ENCODE measurements at places on chromosomes 3 and 15.

DNA sequence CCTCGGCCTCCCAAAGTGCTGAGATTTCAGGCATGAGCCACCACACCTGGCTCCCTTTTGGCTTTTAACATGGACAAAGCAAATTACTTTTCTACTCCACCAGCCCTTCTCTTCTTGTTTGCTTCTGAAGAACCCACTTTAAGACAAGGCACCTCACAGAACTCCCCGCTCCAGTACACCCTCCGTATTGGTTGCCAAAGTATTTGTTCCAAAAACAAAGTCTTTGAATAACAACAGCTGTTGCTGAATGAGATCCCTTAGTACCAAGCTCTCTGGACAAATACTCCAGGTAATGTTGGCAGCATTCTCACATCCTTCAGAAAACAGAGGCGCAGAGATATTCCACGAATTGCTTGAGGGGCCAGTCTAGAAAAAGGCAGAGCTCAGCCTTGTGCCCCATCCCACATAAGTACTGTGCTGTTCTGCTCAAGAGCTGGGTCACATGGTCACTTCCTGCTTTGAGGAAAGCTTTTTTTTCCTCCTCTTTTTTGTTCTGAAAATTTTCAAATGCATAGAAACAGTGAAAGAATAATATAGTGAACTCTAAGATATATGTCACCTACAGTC lies 7.3 kb upstream of the CHCHD6 start:
- no peak for DNase-seq

DNA sequence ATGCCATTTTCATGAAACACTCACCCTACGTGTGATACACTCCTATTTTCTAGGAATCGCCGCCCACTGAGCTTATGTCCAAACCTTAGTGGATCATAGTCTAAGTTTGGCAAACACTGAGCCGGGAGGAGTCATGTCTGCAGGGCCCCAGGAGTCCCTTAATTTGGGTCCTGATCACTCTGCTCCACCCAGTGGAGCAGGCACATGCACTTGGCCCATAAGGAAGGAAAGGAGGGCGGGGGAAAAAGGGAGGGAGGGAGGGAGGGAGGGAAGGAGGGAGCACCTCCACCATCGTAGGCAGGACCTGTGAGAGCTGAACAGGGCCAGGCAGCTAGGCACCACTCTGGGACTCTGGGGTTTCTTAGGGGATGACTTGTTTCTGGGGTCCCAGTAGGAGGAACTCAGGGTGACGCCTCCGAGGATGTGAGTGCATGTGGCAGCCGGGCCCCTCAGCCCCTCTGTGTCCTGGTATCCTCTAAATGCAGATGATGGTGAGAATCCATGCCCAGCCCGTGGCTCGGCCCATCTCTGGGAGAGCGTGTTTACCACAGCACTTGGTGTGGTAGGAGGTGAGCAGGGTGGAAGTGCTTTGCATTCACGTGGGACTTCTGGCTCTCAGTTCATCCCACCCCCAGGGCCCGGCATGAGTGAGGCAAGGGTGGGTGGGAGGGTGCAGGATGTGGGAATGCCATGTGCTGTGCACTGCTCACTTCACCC lies 109.4 kb downstream of the KLF13 start:
- peak; percentile 75 for DNase-seq

GRCh38 chr3:45826908-45827307 lies 15.0 kb downstream of the LZTFL1 start:
- DNase-seq: no peak

DNA sequence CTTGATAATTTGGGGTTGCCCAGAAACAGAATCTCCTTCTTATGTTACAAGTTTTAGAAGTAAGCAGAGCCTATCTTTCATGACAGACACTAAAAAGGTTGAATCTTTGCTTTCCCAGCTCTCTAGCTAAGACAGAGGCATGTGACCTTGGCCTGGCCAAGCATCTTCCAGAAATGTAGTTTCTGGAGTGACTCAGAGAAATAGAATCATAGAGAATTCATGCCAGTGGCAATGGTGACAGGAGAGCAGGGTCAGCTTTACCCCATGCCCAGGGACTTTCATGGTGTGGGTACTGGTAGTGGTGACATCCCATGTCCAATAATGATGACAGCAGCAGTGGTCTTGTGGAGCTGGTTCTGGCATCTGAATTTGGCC lies 4.0 kb upstream of the PARP6 start:
- DNase-seq: no peak

DNA sequence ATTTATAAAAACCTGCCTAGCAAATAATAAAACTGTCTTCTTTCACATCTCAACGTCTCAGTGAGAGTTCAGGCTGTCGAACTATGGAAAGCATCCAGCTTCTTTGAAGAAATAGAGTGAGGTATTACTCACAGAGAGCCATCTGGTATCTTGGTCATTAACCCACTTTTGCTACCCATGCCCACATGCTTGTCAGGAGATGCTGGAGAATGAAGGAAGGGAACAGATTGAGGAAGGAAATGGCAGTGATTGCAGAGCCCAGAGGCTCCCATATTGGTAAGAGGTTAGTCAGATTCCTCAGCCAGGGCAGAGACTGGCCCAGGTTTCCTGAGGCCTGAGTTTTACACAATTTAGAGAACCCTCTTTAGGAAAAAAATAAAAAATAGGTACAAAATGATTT lies 119.1 kb downstream of the B3GALNT1 start:
- DNase-seq: no peak

- no peak for DNase-seq
These were observed 34.4 kb downstream of the POC1A start for GRCh38 chr3:52119826-52120225.

- DNase-seq: no peak
These were observed 748 bp upstream of the AVEN start for GRCh38 chr15:34039790-34040113.

- no peak for DNase-seq
These were observed 17.7 kb downstream of the RPL22L1 start for GRCh38 chr3:170852324-170852723.

- no peak for DNase-seq
These were observed 294.8 kb downstream of the PLCL2 start for GRCh38 chr3:17179381-17180205.

DNA sequence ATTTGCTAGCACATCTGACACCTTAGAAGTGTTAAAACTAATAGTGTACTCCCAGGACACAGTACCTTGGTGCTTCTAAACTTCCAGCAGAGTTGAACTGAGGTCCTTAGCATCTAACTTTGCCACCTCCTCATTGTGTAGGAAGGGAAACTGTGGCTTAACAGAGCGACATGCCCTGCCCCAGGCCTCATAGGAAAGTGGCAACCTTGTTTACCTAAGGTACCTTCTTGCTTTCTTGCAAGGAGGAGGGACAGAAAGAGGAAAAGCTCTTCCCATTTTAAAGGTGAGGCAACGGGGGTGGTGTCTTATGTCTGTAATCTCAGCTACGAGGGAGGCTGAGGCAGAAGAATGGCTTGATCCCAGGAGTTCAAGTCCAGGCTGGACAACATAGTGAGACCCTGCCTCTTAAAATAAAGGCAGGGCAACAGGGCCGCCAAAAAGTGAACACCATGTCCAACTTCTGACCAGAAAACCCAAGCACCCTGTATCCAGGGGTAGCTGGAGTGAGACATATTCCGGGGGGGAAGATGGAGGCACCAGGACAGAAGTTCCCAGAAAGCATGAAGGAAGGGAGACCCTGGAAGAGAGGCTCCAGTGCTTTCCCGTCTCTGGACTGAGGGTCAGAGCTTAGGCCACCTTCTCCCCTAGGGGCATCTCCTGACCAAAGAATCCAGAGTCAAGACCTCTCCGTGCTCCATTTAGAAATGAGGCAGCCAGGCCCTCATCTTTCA lies 540 bp upstream of the KLHL40 start:
- DNase-seq: no peak

GRCh38 chr3:46163556-46164041 lies 44.5 kb downstream of the CCR1 start:
- DNase-seq: no peak

- DNase-seq: no peak
These were observed 18.0 kb upstream of the RAB7A start for GRCh38 chr3:128707928-128708494.

GRCh38 chr15:72796515-72797337 lies 13.2 kb upstream of the ADPGK start:
- DNase-seq: peak; percentile 58

DNA sequence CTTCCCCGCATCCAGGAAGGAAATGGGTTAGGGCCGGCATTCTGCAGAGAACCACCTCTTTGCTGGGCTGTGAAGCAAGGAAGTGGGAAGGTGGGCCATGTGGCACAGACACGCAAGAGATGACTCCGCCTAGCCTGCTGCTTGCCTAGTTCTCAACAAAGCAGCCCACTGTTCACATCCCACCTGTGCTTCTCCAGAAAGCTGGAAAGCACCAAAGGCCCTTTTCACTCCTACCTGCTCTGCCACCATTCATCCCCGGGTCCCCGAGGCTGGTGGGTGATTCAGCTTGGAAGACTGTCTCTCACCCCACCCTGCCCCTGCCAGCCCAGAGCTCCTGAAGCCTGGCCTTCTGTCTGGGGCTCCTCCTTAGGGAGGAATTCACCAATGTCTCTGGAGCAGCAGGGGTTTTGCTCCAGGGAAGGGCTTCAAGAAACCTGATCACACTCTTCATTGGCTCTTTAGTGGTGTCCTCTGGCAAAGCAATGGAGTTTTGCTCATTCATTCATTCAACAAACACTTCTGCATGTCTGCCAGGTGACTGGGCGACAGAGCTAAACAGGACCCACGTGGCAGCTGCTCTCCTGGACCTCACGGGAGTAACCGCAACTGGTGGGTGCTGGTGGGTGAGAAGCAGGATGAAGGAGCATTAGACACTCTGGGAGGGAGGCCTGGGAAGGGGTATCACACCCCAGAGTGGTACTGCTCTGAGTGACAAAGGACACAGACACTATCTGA lies 145.4 kb upstream of the TLE3 start:
- DNase-seq: no peak

DNA sequence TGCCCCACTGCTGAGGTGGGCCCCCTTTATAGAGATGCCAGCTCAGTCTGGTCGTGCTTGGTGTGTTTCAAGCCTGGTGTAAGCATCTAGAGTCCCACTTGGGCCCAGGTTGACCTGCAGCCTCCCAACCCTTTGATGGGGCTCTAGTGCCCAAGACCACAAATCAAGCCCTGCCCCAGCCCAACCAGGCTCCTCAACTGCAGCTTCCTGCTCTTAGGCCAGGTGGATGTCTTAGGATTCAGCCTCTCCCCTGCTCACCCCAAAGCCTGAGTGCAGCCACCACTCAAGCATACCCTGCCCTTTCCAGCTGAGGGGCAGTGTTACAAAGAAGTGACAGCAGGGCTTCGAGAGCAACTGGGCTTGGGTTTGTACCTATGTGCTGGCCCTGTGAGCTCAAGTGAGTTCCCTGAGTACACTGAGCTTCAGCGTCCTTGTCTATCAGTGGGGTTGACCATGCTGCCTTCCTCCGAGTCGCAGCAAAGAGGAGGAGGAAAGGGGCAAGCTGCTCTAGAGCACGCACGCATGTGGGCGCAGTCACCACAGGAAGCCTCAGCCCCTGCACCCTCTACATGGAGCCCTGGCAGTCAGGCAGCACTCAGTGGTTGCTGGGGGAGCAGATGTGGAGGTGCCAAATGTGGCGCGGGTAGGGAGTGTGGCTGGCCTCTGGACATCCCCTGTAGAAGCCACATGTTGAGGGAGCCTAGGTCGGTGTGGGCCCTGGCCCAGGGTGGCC lies 120.7 kb downstream of the EEFSEC start:
- no peak for DNase-seq

DNA sequence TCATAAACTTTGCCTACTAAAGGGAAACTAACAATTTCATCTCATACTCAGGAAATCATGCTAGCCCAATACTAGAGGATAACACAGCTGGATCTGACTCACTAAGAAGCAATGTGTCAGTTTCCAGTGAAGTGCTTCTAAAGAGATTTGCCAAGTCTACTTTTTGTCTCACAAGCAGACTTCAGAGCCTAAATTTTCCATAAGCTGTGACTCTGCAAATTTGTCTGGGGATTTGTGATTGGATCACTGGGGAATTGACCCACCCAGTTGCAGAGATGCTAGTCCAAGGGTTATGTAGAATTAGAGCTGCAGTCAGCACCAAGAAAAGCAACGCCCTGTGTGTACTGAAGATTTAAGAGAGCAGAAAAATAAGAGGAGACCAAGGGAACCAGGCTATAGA lies 647.1 kb downstream of the NTRK3 start:
- no peak for DNase-seq

DNA sequence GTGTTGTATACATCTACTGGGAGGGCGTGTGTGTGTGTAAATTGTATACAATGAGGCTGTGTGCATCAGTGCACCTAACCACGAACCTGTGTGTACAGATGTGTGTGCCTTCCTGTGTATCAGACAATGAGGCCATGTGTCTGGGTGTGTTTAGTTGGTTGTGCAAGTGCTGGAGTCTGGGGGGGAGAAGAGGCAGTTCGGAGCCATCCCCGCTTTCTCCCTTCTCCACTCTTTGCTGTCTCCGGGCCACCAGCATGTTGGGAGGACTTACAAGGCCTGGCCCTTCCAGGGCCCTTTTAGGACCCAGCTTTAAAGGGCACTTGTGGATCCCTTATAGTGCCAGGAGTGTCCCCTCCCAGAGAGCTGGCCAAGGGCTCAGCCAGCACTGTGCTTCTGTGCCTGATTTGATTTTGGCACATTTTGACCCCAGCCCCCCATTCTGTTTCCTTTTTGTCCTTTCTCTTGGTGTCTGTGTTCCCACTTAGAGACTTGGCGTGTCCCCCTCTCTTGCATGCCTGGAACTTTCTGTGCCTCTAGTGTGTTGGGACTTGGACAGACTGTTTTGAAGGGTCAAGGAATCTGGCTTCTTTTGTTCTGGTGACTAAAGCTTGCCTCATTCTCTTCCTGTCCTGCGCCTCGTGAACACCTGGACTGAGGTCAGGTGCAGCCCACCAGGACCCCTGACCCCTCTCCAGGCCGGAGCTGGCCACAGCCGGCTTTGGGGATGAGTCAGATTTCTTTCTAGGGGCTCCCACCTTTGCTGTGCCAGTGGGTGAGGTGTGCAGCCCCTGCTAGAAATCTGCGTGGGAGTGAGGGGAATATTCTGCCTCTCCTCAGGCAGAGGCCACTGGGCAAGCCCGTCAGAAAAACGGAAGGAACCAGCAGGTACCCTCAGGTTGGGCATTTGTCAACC lies 1.5 kb downstream of the CTDSPL start:
- DNase-seq: no peak
